ENCODE measurements at places on chromosomes 16 and 17.

- no peak for DNase-seq
These were observed 805.0 kb upstream of the RBFOX1 start for GRCh38 chr16:6527646-6528045.

GRCh38 chr17:62884781-62885180, 76.7 kb upstream of the MARCHF10 start:
- no peak for DNase-seq

DNA sequence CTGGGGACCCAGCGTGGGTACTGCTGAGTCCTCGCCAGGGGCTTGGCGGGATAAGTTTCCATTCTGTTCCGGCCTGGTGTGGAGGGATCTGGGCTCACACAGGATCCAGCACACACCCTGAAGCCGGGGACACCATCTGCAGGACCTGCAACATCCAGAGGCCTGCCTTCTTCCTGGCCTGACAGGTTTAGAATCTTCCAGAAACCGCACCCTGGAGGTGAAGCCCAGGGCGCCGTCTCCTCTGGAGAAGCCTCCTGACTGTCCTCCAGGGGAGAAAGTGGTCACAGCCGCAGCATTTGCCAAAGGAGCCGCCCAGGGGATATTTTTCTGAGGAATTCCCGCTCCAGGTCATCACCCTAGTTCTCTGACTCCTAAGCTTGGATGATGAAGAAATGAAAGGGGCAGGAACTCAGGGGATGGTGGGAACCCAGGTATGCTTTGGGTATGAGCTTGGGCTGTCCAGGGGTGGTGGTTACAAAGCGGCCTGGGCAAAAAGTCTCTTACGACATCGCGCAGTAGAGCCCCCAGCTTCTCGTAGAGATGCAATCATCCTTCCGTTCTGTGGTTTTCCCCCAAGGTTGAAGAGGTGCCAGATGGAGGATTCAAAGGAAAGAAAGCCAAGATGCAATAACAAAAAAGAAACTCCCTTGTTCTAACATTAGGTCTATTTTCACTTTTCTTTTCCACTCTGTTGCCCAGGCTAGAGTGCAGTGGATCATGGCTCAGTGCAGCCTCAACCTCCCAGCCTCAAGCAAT, 9.1 kb upstream of the CRISPLD2 start:
- peak; percentile 25 for DNase-seq

DNA sequence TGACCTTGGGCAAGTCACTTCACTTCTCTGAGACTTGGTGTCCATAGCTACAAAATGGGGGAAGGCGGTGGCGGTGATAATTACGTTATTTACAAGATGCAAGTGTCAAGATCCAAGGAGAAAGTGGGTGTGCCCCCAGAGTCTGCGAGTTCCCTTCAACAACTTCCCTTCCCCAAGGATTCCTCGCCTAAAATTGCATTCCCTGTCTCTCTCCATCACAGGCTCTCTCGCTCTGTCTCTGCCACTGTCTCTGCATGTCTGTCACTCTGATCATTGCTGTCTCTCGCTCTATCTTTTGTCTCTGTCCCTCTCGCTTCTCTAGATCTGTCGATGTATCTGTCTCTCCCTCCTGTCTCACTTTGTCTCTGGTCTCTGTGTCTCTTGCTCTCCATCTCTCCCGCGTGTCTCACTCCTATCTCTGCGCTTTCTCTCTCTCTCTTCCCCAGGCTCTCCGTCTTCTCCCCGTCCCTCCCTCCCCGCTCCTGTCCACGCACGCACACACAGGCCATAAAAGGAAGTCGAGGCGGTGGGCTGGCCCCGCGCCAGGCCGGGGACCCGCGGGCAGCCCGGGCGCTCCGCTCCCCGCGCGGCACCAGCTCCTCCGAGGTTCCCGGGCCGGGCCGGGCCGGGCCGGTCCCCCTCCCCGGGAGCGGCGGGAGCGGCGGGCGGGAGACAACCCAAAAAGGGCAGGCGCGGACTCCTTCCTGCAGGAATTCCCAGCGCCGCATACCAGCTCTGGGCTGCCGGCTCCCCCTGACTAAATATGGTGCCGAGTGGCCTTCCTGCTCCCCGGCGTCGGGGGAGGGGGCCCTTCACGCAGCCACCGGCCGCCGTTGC, 1.1 kb upstream of the MYH11 start:
- no peak for DNase-seq

DNA sequence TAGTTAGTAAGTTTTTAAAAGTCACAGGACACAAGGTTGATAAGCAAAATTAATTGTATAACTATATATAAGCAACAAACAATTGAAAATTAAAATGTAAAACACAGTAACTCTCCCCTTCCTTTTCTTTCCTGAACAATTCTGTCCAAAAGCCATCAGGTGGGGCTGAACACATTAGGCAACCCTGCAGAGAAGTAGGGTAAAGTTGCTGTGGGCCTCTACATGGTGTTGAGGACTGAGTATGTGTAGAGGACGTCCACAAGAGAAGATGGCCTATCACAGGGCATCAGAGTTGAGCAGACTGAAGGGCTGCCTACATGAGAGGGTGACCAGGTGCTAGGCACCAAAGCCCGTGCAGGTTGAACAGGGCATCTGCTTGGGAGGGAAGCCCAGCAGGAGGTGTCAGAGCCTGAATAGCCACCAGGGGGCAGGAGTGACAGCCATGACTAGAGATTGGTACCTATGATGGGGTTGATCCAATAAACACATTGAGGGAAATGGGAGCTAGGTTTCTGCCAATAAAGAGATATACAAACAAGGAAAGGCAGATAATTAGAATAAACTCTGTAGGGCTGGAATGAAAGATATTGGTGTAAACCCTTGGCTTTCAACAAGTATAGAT, 415.1 kb downstream of the NPIPA8 start:
- DNase-seq: peak; percentile 24

- DNase-seq: no peak
These were observed 18.8 kb upstream of the MMD start for GRCh38 chr17:55440391-55440790.

DNA sequence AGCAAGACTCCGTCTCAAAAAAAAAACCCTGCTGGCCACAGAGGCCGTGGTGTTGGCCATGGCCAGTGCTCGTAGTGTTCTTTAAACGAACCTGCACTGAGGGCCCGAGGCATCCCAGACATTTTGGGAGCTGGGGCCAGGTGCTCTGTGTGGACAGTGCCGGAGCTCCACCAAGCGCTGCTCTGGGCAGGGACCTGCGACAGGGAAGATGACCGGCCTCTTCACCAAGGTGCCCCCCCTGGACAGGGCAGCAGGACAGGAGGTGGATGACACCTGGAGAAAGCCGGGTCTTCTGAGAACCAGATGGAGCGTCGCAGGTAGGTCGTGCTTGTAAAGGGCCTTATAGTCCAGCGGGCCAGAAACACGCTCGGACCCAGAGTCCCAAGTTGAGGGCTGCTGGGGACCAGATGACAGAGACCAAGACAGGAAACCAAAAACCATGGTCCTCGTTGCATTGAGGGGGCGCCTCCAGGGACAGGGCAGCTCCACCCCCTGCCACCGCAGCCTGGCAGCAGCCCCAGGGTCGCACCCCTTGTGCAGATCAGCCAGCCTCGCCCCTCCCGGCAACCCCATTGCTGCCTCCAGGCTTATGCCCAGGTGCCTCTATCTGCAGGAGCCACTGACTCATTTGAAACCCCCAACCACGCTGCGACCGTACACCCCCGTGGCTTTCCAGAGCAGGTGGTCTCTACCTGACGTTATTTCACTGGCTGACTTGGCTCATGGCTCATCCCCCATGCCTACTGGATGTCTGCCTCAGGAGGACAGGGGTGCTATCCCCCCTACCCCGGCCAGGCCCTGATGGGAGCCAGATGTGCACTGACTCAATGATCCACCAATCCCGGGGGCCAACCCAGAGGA, 4.2 kb upstream of the NTN3 start:
- DNase-seq: no peak

DNA sequence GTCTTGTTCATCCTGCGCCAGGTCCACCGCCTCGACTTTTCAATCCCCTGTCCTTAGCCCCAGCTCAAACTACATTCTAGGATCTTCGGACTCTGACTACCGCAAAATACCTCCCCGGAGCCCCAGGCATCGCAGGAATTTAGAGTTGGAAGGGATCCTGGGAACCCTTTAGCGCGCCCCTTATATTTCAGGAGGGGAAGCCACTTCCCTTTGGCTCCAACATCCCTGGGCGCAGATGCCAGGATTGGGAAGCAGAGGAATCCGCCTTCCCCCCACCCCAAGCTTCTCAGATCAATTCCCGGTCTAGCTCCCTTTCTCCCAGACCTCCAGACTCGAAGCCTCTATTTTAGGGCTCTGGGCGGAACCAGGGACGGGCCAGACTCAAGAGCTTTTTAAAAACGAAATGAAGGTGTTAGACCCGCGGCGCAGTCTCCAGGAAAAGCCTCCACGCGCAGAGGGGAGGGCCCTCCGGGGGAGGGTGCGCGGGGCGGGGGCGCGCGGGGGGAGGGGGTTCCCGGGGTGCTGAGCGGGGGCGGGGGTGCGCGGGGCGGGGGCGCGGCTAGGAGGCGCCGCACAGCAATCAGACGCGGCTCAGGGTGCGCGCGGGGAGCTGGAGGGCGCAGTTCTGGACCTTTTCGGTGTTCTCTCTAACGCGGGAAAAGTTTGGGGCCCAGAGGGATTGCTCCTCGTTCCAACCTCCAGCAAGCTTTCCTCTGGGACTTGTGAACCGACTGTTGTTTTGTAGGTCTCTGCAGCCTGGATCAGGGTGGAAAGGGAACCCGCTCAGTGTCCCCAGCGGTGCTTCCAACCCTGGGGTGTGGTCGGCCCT, 1.6 kb downstream of the AHSP start:
- DNase-seq: no peak

GRCh38 chr16:52781005-52781630, 234.2 kb upstream of the TOX3 start:
- no peak for DNase-seq

DNA sequence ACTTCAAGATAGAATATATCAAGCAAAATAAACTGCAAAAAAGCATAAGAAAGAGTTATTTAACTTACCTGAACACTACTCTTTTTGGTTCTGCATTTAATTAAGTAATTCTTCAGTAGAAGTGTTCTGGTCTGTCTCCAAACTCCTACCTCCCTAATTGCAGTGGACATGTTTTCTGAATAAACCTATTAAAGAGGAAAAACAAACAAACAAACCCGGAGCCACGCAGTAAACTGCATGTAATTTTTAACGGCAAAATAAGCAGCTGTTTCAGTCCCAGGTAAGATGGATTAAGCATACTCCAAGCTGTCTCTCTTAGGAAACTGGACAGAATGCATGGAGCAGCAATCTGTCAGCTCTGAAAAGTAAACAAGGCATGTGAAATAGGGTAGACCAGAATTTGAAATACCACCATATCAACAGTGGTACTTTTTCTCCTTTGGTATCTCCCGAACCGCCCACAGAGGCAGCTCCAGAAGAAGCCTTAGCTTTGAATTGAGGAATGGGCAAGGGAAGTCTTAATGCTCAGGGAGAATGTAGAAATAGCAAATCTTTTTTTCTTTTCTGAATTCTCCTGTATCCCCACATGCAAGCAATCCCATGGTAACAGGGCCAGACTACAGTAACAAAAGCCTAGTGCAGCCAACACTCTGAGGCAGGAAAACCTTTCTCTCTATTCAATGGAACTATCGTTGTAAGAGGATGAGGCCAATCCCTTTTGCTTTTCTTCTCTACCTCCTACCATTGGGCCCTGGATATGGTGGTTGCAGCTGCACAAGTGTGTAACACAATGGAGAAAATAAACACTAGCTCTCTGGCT, 12.5 kb downstream of the ABCA5 start:
- DNase-seq: no peak

DNA sequence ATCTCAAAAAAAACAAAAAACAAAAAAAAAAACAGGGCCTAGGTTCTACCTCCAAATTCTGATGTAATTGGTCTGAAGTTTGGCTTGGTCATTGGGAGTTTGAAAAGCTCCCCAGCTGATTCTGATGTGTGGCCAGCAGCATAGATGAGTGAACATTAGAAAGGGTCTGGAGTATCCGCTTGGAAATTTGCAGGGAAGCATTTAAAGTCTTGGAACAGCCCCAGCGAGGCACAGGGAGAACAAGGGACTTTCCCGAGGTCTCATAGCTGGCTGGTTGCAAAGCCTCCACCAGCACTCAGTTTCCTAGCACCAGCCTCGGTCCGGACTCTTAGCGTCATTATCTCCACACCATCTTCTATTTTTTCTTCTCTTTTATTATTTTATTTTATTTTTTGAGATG, 70.8 kb downstream of the RAB11FIP4 start:
- DNase-seq: no peak

GRCh38 chr16:66272461-66272860, 94.0 kb upstream of the CDH5 start:
- DNase-seq: no peak

DNA sequence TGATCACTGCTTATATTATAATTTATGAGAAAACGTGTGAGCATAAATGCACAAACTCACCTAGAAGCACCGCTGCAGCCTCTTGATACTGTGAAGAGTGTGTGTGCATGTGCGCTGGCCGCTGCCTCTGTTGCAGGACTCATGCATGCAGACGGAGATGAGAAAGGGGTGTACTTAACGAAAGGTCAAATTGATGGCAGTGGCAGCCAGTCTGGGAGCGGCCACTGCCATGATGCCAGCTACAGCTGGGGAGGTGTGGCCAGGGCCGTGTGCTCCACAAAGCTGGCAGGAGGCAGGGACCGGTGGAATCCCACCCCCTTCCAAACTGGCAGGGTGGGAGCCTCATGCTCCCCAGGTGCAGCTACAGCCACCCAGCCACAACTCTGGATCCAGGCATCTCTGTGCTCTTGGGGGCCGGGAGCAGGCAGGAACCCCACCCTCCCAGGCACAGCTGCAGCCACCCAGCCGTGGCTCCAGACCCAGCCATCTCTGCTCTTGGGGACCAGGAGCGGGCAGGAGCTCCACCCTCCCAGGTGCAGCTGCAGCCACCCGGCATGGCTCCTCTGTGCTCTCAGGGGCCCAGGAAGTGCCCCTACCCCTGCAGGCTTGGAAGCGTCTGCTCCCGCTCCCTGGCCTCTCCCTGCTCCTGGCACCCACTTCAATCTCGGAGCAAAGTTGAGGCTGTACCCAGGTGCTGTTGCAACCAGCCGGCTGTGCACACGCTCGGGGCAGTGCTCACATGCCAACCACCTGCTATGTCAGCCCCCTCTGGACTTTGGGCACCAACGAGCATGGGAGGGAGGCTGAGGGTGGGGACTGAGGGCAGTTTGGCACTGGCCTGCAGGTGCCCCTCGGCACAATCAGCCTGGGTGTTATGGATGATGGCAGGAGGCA, 77.5 kb upstream of the CHMP6 start:
- DNase-seq: no peak

DNA sequence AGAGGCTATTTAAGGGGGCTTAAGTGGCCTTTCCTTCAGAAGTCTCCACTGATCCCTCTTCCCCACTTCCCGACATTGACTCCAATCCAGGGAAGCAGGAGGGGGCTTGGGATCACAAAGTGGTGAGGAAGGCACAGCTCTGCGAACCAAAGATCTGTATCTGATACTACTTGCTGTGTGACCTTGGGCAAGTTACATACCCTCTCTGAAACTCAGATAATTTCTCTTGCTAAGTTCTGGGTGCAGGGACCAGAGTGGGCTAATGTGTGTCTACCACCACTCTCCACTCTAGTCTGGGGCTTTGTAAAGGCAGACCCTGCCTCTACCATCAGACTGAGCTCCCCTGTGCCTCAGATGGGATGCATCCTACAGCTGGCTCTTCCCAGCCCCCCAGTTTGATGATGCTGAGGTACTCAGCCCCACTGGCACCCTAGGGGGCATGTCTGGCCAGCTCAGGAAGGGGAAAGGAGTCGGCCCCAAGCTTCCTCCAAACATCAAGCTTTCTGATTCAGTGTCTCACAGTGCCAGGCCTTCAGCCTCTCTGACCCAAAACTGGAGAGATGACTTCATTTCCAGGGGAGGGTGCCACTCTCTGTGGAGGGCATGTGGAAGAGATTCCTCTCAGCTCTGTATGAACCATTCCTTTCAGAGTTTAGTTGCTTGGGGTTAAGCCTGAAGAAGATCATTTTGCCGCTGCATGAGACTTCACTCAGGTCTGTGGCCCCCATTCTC, 10.9 kb downstream of the DLX4 start:
- DNase-seq: no peak

- no peak for DNase-seq
These were observed at the start of gene KRT31 for GRCh38 chr17:41396996-41397660. Gene KRT31, minus strand, starts transcription at chr17:41397608. Its CDS starts 69 bp downstream, at chr17:41397539.
